NCI-H1092 treated with DMSO at 0.1 percent for 48 hours (cell line): ENCODE measurements at places on chromosomes 11 and 22.

- DNase-seq, result peak; percentile 50
Observed at GRCh38 chr11:134915212-134915611, 503.2 kb upstream of the B3GAT1 start.

GRCh38 chr11:48095779-48096470 lies 115.6 kb downstream of the PTPRJ start:
- DNase-seq, result no peak

GRCh38 chr22:49116021-49116420 lies 711.7 kb downstream of the BRD1 start:
- DNase-seq, result no peak

DNA sequence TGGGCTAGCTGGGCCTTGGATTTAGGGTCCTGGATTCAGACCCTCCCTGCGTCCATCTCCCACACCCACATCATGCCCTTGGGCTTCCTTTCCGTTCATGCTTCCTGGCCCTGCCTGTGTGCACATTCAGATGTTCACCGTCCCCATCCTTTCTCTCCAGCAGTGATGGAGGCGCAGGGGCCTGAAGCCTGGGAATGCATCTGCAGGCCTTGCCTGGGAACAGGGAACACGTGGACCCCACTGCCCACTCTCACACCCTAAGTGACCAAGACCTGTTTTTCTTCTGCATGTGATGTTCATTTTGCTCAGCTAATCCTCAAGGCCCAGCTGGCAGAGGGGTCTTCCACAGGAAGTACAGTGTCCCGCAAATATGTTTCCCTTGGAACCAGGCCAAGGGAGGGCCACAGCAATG lies 91.6 kb upstream of the PARVA start:
- DNase-seq, result no peak

DNA sequence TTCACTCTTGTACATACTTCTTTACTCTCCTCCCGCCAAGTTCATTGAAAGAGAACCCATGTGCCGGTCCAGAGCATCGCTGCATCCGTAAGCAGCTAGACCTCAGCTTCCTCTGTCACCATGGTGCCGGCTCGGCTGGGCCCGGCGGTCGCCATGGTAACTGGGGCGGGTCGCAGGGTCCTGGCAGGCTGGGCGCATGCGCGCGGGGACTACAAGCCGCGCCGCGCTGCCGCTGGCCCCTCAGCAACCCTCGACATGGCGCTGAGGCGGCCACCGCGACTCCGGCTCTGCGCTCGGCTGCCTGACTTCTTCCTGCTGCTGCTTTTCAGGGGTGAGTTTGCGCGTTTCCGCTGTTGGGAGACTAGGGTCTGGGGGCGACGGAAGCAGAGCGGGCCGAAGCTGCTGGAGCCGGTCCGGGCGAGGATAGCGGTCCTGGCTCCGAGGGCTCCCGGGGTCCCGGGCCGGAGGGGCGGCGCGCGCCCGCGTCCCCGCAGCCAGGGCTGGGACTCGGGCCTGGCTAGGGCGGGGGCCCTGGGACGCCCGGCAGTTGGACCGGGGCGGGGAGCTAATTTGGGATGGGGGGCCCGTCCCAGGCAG lies at the start of gene JAM3:
JAM3 (plus strand) TSS at position 244 of the 597 bp plus-strand sequence; CDS start at position 256, 12 bp downstream.
- DNase-seq, result peak; percentile 97

GRCh38 chr11:20342347-20343141 lies 21.0 kb upstream of the HTATIP2 start:
- no peak for DNase-seq

DNA sequence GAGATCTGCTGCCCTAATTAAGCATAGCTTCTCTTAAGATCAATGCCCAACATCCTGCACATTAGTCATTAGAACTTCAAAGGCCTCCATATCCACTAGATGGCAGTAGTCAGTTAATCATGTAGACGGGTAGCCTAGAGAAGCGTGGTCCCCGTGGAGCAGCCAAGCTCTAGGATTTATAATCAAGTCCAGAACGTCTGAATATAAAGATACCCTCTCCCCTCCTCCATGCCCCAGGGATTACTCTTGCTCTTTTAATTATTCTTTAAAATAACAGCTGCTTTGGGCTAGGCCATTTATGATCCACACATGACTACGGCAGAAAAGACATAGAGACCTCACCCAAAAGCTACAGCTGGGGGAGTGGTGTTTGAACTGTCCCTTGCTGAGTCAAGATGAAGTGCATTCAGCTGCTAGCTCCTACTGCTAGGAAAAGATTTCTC lies 327.6 kb upstream of the PLET1 start:
- DNase-seq, result peak; percentile 94

DNA sequence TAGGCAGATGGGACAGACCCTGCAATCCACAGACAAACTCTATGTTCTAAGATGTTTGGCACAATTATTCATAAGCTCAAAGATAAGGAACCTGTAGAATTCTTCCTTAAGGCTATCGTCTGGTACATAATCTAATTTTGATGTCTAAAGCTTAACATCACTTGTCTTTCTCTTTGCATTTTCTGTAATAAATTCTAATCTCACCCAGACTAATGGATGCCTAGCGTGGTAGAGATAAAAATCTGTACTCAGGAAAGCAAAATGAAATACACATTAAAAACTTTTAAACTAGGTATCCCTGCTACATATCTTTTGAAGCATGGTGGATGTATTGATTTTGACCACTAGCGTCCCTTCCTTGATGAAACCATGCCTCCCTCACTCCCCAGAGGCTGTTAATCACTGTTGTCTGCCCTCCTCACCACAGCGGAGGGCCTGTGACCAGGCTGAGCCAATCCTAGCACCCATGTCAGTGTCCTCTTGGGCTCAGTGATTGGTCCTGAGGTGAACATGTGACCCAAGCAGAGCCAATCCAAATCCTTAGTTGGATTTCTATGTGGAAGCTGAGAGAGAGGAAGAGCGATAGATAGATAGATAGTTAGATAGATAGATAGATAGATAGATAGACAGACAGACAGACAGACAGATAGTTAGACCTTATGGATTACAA lies 82.2 kb upstream of the GRK3 start:
- no peak for DNase-seq

DNA sequence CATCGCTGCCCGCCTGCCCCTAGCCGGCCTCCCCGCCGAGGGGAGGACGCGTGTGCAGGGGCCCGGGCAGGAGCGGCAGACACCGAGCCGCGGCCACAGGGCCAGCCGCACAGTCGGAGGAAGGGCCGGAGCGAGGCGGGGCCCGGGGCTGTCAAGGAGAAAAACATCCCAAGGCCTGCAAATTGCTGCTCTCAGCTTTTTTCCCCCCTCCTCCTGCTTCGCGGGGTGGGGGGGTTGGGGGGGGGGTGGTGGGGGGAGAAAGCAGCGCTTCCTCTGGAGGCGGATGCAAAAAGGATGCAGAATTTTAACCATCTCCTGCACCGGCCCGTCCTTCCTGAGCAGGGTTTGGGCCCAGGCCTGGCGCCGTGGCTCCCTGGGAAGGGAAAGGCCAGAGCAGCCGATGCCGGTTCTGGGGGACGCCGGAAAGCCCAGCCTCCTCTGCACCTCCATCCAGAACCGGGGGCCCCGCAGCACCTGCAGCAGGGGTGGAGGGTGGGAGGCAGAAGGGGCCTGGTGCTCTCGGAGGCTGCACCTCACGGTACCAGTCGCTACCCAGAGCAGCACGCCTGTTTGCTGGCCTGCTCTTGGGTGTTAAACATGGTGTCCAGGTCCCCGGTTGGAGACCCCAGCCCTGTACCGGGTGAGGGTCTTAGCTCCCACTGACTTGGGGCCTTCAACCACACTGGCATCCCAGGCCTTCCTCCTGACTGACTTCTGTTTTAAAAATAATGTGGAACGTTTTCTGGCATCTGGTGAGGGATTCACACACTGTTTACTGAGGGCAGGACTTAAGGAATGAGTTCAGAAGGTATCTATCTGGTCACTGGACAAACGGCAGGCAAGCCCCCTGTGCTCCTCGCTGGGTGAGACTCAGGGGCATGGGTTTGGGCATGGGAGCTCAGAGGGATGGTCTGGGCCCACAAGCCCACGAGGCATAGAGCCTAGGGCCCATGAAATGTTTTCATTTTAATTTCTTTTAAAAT lies 77.4 kb upstream of the WNT7B start:
- DNase-seq, result no peak

GRCh38 chr11:43359422-43359818 lies 700 bp downstream of the TTC17 start:
- peak; percentile 35 for DNase-seq

DNA sequence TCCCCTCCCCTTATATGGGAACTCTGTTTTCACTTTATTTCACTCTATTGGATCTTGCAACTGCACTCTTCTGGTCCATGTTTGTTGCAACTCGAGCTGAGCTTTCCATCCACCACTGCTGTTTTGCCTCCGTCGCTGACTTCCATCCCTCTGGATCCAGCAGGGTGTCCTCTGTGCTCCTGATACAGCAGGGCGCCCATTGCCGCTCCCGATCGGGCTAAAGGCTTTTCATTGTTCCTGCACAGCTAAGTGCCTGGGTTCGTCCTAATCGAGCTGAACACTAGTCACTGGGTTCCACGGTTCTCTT lies 11.1 kb upstream of the CCDC117 start:
- no peak for DNase-seq

GRCh38 chr11:91081440-91082043 lies 858.7 kb upstream of the CHORDC1 start:
- DNase-seq, result no peak

- no peak for DNase-seq
Observed at GRCh38 chr22:46058091-46058420, 81.1 kb upstream of the WNT7B start.

DNA sequence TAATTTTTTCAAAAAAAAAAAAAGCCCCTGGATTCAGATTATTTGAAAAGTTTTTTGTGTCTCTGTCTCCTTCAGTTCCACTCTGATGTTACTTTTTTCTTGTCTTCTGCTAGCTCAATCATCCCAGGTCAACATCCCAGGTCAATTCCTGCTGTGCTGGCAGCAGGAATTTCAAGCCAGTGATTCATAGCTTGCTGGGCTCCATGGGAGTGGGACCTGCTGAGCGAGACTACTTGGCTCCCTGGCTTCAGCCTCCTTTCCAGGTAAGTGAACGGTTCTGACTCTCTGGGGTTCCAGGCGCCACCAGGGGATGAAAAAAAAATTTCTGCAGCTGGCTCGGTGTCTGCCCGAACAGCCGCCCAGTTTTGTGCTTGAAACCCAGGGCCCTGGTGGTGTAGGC lies 31.4 kb downstream of the PLAAT5 start:
- DNase-seq, result no peak

DNA sequence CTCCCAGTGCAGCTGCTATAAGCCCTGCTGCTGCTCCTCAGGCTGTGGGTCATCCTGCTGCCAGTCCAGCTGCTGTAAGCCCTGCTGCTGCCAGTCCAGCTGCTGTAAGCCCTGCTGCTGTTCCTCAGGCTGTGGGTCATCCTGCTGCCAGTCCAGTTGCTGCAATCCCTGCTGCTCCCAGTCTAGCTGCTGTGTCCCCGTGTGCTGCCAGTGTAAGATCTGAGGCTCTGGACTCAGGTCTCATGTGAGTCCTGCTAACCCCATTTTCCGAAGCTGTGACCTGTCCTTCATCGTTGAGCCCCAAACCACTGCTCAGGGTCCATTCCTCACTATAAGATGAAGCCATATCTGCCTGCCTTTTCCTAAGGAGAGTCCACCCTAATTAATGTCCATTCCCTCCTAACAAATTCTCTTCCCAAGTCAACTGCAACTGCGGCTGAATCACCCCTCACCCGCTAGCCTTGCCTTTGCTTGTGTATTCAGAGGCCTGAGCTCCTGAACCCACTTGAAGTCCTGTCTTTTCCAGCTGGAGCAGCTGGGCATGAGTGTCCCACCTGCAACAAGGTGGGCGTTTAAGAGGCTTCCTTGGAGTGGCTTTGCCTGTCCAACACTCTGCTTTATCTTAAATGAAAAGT lies 626 bp downstream of the KRTAP5-7 start:
- DNase-seq, result no peak

GRCh38 chr22:21760640-21761039 lies 25.0 kb upstream of the YPEL1 start:
- DNase-seq, result no peak

DNA sequence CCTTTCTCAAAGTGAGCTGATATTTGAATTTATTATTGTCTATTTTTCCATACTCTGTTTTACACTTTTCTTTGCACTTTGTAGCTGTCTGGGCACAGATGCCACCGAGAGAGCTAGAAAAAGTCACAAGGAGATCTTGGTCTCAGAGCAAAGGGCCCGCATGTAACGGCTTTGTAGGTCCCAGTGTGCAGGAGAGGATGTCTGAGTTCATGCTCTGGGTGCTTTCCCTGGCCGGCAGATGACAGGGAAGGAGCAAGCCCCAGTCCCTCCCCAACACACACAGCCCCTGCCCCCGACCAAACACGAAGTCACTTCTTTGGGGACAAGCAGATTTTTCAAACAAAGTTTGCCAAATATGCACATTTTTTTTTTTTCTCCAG lies 55.8 kb downstream of the SMIM38 start:
- DNase-seq, result no peak

DNA sequence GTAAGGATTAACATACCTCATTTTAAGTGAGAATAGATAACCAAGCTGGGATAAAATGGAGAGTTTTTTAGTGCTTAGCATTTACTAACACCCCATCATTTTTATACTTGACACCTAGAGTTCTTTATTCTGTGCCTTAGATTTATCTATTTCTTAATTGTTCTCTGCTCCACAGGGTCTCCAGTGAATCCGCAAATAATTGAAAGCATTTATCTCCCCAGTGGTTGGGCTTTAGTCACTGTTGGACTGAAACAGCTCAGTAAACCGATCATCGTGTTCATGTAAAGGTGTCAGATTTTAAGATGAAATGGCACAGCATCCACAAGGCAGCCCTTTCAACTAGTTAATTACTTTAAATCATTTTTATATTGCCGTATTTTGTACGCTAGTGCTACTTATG lies 17.8 kb upstream of the GRIA4 start:
- no peak for DNase-seq

- DNase-seq, result no peak
Observed at GRCh38 chr22:20001082-20001638, 15.5 kb downstream of the ARVCF start.

DNA sequence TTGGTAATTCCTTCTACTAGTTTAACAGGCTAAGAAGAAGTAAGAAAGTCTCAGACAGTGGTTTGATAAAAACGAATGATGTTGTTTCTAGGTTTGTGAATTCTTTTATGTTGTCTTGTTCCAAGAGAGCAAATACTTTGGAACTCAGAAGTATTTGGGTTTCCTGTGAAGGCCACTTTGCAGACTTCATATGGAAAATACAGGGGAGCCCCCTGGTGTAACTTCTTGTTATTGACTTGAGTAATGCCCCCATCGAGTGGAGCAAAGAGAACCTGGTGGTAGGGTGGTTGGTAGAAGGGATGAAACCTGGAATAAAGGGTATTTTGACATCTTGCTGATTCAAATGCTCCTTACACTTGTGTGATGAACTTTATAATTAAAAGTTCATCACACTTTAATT lies 40.0 kb upstream of the PTH start:
- no peak for DNase-seq

- DNase-seq, result no peak
Observed at GRCh38 chr11:124080327-124081001, 34.8 kb upstream of the VWA5A start.
